NCI-H446 treated with DMSO at 0.1 percent for 48 hours (cell line): ENCODE measurements at places on chromosomes 1 and 21.

- no peak for DNase-seq
Measured at GRCh38 chr1:119655154-119655553, 7.1 kb upstream of the ZNF697 start.

GRCh38 chr1:183178545-183178944 lies 7.5 kb upstream of the LAMC2 start:
- DNase-seq: no peak

- no peak for DNase-seq
Measured at GRCh38 chr1:96464522-96464921, 257.1 kb upstream of the PTBP2 start.

- peak; percentile 6 for DNase-seq
Measured at GRCh38 chr1:55369474-55369873, 154.3 kb upstream of the USP24 start.

DNA sequence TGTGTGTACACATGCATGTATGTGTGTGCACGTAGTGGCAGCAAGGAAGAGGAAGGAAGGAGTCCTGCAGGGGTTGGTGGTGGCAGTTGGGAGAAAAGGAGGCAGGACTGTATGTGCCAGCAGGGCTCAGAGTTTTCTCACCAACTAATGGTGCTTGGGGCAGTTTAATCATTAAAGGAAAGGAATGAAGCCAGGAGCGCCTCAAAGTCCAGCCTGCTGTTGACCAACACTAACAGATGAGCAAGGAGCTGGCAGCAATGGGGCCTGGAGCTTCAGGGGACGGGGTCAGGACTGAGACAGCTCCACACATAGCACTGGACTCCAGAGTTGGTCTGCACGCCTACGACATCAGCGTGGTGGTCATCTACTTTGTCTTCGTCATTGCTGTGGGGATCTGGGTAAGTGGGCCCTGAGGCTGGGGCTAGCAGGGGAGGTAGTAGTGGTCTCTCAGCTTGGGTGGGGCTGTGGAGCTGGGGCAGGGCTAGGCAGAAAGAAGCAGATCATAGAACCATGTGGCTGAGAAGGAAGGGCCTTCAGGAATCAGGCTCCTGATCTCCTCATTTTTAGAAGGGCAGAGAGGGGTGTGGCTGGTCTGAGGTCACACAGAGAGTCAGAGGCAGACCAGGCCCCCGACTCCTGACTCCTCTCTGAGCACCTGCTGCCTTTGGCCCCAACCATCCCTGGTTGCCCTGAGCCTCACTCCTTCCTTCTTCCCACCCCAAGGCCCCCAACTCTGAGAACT lies at the start of gene SLC5A9:
Gene SLC5A9 (plus strand): TSS at position 216 of the 742 bp plus-strand sequence. CDS start 21 bp downstream, at position 237.
- DNase-seq: no peak
